Caki2 (cell line): ENCODE measurements at places on chromosomes 4 and X. TPM values are rescaled to one million over a fixed set of nuclear protein-coding genes. Genes with fewer than 3 reads are reported as not detected.

Gene TLR7
- not detected in 2 replicates for total RNA-seq

DNA sequence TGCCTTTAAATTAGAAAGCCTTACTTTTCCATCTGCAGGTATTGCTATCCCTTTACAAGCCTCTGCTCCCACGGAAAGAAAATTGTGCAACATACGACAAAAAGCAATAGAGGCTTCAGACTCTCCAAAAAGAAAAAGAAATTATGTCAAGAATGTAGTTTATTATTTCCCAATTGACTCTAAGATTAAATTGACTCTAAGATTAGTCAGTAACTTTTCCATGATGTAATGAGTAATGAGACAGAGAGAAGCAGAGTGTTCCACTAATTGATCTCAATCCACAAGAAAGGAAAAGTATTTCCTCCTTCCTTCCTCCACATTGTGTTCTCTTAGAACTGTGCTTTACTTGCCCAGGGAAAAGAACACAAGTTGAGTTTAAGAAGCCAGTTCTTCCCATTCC, 345.7 kb upstream of the HS3ST1 start:
- DNase-seq, result no peak

- peak; percentile 22 for DNase-seq
Observed at GRCh38 chrX:65985922-65986588, 53.8 kb downstream of the VSIG4 start.

- DNase-seq, result peak; percentile 52
Observed at GRCh38 chrX:28586981-28587551, at the start of gene IL1RAPL1. Gene IL1RAPL1, plus strand, starts transcription at chrX:28587446.

DNA sequence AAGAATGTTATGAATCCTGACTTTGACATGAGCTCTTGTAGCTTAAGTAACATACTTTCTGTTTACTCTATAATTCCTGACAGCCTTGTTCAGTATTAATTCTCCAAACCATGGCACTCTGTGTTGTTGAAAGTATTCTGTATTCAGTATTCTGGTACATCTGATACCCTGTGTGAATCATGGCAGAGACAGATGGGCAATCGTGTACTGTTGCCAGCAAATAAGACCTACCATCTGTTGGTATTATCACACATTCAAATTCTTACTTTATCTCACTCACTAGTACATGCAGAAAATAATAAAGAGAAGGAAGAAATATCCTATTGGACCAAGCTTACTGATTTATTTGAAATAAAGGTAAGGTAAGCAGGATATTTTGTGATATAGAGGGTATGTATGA, 7.9 kb downstream of the MBTPS2 start:
- DNase-seq, result no peak

Gene CPLX1
- total RNA-seq, result 0.20 and 1.5 TPM in 2 replicates

DNA sequence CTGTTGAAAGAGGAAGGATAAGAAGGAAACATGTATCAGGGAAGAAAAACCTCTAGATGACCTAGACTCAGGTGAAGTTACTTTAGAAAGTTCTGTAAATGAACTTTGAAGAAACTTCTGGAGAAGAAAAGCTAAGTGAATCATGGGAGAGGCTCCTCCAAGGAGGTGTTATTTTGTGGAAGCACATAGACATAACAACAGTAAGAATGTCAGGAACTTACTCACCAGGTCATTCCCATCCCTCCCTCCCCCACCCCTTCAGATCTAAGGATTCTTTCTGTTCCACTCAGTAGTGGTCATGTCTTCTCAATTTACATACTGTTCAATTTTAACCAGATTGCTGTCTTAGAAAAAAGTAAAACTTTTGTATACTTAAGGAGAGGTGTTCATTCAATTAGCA, 310.5 kb upstream of the DDX53 start:
- no peak for DNase-seq

Gene HMX1
- not detected in 2 replicates for total RNA-seq

Gene LEF1
- not detected in 2 replicates for total RNA-seq

- no peak for DNase-seq
Observed at GRCh38 chrX:14934423-14934822, 61.2 kb downstream of the MOSPD2 start.

- DNase-seq, result no peak
Observed at GRCh38 chr4:38482696-38483095, 181.3 kb upstream of the KLF3 start.

Gene ATP1B4
- not detected in 2 replicates for total RNA-seq

GRCh38 chr4:124631760-124632159, 80.8 kb downstream of the ANKRD50 start:
- DNase-seq, result peak; percentile 89

GRCh38 chr4:26557164-26557563, 26.7 kb upstream of the TBC1D19 start:
- DNase-seq, result peak; percentile 12

Gene SORCS2
- 1.4 and 16.4 TPM in 2 replicates for total RNA-seq

Gene RENBP
- total RNA-seq, result 13.5 and 15.5 TPM in 2 replicates

DNA sequence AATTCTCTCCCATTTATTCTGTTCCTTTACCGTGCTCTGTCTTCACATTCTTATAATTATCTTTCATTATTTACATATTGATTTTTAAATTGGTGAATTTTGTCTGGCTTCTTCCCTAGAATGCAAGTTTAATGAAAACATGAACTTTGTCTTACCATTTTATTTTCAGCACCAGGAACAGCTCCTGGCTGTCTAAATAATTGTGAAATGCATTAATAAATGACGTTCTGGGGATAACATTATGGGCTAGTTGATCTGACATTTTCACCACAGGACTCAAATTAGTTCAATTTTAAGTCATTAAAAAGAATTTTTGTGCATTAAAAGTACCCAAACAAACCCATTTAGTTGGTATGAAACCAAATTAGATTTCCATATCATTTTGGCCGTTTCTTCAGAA, 97.5 kb downstream of the KCTD8 start:
- no peak for DNase-seq

DNA sequence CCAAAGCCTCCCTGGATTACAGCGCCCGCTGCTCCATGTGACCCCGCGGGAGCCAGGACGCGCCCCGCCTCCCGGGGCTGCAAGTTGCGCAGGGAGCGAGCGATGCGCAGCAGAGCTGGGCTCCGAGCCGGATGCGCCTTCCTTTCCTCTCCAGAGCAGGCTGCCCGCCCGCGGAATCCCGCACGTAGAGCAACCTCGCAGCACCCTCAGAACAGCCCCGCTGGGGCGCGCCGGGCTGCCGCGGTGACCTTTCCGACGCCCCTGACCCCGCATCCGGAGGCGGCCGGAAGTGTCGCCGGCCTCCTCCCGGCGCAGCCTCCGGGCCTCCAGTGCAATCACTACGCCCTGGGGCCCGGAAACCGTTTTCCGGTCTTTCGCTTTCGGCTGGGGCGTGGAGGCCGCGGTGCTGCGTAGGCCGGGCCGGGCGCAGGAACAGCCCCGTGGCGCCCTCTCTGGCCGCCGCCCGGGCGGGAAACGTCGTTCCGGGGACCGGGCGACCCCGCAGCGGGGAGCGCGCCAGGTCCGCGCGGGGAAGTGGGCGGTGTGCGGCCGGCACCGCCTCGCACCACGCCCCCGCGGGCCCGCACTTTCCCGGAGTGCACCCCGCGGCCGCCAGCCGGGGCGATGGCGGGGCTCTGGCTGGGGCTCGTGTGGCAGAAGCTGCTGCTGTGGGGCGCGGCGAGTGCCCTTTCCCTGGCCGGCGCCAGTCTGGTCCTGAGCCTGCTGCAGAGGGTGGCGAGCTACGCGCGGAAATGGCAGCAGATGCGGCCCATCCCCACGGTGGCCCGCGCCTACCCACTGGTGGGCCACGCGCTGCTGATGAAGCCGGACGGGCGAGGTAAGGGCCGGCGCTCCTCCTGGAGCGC, at the start of gene CYP4V2:
TSS of gene CYP4V2 (plus strand) at position 368 of the 866 bp plus-strand sequence. CDS start at position 625, 257 bp downstream.
- peak; percentile 89 for DNase-seq

Gene PHF8
- total RNA-seq, result 2.3 and 4.6 TPM in 2 replicates

GRCh38 chr4:36358173-36358572, 76.8 kb downstream of the DTHD1 start:
- no peak for DNase-seq

DNA sequence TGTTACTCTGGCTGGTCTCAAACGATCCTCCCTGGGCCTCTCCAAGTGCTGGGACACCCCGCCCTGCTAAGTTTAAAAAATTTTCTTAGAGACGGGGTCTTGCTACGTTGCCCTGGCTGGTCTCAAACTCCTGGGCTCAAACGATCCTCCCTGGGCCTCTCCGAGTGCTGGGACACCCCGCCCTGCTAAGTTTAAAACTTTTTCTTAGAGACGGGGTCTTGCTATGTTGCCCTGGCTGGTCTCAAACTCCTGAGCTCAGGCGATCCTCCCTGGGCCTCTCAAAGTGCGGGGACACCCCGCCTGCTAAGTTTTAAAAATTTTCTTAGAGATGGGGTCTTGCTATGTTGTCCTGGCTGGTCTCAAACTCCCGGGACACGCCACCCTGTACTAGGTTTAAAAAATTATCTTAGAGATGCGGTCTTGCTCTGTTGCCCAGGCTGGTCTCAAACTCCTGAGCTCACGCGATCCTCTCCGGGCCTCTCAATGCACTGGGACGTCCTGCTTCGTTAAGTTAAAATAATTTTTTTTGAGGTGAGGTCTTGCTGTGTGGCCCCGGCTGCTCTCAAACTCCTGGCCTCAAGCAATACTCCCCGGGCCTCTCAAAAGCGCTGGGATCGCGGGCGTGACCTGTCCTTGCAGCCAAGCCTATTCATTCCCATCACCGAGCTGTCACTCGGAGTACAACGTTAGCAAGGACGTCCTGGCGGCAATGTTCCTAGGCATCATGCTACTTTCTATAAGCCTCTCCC, 1.1 kb downstream of the SLC25A6 start:
- no peak for DNase-seq

Gene WDR1
- total RNA-seq, result 196 and 237 TPM in 2 replicates

- no peak for DNase-seq
Observed at GRCh38 chr4:142551517-142552305, 294.4 kb downstream of the INPP4B start.

Gene ARL9
- total RNA-seq, result not detected in 2 replicates

Gene TGIF2LX
- not detected in 2 replicates for total RNA-seq

Gene UCHL1
- 2,495 and 2,581 TPM in 2 replicates for total RNA-seq

DNA sequence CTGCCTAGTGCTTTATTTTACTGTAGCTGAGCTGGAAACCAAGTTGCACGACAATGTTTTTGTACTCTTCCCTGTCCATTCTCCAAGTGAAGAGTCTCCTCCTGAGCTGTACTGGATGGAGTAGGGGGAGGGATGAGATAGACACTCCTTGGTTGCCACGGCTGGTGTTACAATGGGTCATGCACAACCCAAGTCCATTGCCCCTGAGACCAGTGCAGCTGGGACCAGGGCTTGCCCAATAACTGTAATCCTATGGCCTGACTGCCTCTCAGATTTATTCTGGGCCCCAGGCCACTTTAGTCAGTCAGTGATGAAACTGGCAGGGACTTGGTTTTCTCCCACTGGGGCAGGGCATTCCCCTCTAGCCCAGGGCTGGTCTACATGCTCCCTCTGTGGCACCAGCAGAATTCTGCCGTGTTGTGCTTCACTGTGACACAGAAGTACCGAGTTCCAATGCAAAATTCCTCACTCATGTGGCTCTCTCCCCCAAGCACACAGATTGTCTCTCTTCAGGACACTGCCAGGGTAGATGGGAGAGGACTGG, 203.3 kb upstream of the PCDH18 start:
- DNase-seq, result no peak

DNA sequence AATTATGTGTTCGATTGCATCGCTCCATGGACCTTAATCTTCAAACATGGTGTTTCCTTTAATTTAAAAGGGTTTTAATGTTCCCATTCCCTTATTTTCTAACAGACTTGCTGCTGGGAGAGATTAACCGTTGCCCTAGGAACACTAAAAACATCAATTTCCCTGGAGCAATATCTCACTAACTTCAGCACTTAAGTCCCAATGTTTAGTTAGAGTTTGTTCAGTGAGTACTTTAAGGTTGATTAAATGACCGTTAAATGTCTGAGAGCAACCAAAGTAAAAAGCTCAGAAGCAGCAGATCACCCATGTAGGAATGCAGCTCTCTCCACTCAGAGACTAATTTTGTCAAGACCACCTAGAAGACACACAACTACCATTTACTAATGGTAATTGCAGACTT, 111.2 kb upstream of the PDE5A start:
- DNase-seq, result no peak

Gene NDST3
- total RNA-seq, result 3.0 TPM in 1 of 2 replicates, not detected in the other

Gene HTRA3
- not detected in 2 replicates for total RNA-seq

DNA sequence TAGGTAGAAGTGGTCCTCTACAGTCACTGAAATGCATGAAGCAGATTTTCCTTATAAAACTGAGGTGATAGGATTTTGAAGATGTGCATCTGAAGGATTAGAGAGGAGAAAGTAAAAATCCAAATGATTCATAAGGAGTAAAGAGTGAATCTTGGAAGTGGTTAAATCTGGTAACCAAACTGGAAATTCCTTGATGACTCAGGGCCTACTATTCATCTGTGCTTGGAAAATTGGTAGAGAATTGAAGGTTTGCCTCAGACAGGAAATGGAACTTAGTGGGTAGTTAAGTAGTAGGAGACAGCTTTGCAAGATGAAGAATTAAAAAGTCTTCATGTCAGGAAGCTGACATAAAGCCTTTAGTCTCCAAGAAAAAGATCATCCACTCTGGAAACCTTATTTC, 368.9 kb upstream of the CTSO start:
- no peak for DNase-seq

GRCh38 chrX:9538544-9539045, 73.7 kb downstream of the TBL1X start:
- no peak for DNase-seq

GRCh38 chrX:15525664-15526416, 25.2 kb downstream of the BMX start:
- no peak for DNase-seq

- DNase-seq, result no peak
Observed at GRCh38 chr4:59044286-59044900, 1934.2 kb upstream of the IGFBP7 start.

GRCh38 chrX:86002076-86002896, 45.1 kb downstream of the CHM start:
- DNase-seq, result peak; percentile 75

Gene DLG3
- 25.6 and 56.5 TPM in 2 replicates for total RNA-seq

Gene LRCH2
- not detected in 2 replicates for total RNA-seq

Gene KLKB1
- not detected in 2 replicates for total RNA-seq

Gene CSAG2
- total RNA-seq, result not detected in 2 replicates

DNA sequence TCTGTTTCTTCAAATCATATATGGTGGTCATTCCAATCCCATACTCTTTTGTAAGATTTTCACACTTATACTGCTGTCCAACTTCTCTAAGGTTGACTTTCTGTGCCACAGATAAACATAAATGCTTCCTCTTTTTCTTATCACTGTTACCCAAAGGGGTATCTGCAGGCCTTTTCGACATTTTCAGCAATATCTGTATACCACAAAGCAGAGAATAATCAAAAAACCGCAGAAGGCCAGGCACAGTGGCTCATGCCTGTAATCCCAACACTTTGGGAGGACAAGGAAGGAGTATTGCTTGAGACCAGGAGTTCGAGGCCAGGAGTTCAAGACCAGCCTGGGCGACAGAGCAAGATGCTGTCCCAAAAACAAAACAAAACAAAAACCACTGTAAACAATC, 3.1 kb upstream of the RFC1 start:
- no peak for DNase-seq
